ENCODE measurements at places on chromosomes 5 and 9.

- DNase-seq: no peak
Observed at GRCh38 chr9:93601666-93602065, 25.3 kb downstream of the PHF2 start.

DNA sequence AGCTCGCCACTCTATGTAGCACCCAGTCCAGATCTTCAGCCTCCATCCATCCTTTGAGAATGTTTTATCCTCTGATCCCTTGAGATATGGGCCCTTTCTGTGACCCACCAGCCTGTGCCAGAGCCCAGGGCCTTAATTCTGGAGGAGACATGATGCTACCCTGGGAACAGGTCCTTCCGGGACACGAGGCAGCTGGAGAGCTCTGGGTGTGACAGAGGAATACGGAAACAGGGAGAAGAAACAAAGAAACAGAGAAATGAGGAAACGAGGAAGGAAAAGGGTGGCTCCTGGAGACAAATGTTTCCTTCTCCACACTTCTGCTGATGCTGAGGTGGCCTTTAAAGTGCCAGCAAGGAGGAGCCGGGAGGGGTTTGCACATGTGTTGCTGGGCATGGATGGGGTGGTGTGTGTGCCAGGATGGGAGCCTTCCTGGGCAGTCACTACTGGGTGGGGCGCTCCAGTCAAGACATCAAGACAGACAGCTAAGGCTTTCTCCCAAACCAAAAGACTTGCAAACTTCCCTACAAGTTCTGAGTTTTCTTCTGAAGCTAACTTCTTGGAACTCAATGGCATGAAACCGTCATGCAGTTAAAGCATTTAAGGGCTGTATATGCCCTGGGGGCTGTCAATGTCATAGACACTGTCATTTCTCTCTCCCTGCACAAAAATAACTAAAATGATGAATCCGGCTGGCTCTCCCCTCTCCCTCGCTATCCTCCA lies 22.8 kb upstream of the MARCHF6 start:
- no peak for DNase-seq

DNA sequence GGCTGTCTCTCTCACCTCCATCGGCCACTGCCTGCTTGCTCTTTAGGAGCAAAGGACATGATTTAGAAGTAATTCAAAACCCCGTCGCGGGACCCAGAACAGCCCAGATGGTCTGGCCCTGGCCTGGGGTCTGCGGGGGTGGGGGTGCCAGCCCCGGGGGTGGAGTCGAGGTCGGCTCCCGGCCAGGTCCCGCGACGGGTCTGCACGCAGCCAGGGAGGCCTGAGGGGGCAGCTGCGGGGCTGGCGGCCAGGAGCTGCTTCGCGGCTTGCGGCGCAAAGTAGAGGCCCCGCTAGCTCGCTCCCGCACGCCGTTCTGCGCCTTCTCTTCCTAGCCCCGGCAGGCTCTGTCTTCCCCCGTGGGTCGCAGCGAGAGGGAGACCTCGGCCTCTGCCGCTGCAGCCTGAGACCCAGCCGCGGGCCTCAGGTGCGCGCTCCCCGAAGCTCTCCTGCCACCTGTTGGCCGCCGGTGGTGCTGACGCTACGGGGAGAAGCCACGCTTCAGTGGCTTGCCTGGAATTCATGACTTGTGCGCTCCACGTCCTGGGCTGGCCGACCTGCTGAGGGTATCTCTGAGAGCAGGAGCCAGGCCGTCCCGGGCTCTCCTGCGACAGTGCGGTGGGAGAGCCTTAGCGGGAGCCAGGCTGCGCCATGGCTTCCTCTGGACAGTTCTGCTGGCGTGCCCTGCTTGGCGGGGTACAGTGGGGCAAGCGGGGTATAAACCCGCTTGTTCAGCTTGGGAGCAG lies 157.2 kb upstream of the PITX1 start:
- DNase-seq: peak; percentile 84

- no peak for DNase-seq
Observed at GRCh38 chr9:115694014-115694413, 459.6 kb upstream of the PAPPA start.

- DNase-seq: peak; percentile 26
Observed at GRCh38 chr5:134223406-134224248, 2.2 kb downstream of the PPP2CA start.

DNA sequence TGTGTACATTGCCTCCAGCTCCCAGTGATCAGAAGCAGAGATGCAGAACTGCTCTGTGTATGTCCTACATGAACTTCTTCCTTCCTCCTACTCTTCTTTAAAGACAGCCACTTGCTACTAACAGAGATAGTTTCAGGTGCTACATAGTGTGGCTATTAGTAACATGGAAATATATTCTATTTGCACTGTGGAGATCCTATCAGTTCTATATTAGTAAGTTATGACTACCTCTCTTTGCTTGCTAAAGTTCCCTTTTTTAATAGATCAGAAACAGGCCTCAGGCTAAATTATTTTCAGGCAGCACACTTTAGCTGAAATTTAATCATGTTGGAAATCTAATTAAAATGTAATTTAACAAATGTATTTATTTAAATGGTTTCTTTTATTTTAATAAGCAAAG lies 64.4 kb upstream of the TNFSF8 start:
- DNase-seq: no peak

DNA sequence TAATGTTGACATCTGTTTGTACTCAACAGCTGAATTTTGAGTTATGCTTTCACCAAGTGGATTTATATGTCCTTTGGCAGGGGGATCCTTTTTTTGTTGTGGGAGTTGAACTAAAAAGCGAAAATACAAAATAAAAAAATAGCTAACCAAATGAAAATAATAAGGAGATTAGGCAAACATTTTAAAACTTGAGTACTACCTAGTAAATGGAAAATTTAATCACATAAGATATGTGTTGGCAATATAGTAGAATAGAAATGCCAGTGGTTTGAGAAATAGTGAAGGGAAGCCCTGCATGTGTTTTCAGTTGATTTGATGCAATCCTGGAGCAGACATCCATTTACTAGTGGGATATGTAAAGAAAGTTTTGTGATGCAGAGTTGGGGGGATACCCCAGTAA lies 98.0 kb downstream of the RASGRF2 start:
- no peak for DNase-seq

DNA sequence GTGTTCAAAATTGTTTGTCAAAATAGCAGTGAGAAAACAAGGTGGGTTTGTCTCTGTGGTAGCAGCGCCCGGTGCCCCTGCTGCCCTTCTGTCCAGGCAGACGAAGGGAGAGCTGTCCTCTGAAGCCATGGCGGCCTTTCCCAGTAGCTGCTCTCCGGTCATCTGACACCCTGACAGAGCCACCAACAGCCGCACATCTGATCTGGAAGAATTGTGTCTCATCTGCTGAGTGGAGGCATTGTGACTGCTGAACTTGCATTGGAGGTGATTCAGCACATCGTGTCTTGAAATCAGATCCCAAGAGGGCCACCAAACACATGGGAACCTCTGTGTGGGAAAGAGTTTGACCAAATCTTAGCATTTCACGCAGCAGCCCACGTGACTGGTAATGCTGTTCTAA lies 337.6 kb upstream of the IRX1 start:
- DNase-seq: no peak

GRCh38 chr5:2196989-2197619 lies 314.4 kb upstream of the IRX4 start:
- DNase-seq: no peak

GRCh38 chr9:79242489-79242888 lies 329.3 kb upstream of the TLE4 start:
- DNase-seq: no peak

GRCh38 chr5:55758714-55759113 lies 20.9 kb downstream of the DDX4 start:
- DNase-seq: no peak

DNA sequence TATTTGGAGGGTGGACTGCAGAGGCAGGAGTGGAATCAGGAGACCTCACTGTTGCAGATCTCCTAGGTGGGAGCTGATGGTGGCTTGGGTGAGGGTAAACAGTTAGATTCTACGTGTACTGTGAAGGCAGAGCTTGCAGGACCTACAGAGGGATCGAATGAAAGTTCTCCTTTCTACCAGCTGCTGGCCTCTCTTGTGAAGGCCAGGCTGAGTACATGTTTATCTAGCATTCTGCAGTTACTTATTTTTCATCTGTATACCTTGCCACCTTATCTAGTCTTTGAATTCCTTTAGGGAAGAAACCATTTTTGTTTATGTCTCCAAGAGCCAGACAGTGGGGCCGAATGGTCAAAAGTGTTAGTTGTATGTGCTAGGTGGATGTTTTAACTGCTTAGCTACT lies 57.6 kb downstream of the PTTG1 start:
- no peak for DNase-seq

DNA sequence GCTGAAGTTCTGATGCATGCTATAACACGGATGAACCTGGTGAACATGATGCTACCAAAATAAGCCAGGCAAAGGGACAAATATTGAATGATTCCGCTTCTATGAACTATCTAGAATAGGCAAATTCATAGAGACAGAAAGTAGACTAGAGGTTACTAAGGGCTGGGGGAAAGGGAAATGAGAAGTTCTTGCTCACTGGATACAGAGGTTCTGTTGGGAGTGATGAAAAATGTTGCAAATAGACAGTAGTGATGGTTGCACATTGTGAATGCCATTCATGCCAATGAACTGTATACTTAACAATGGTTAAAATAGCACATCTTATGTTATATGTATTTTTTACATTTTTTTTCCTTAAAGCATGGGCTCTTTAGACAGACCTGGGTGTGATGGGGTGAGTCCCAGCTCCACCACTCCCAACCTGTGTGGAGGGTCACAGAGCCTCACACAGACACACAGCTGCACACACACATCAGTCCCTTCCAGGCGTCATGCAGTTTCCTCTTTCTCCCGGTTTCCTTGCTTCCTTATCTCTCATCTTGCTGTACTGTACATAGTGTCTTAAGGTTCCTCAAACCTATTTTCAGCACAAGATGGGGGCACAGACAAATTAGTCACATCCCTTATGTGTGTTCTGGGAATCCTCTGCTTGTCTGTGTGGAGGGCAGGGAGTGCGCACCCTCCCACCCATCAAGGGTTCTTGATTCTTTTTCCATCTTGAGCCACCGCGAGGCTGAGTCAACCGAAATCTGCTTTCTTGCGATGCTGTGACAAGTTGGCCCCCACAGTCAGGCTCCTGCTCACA lies 192.9 kb downstream of the CRB2 start:
- no peak for DNase-seq

DNA sequence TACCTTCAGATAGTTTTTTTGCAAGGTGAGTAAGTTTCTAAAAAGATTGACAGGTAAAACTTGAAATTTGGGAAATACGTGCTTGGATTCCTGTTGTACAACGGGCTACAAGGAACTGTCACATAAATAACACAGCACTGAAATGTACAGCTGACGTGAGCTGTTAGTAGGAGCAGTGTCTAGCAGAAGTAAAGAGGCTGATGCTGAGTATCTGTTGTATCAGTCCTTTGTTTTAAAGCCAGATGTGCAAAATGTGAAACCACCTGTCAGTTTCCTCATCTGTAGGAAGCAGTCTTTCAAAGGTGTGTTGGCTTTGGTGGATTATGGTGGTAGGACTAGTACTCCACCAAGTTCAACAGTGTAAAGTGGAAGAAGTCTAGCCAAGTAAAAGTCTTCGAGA lies 122.3 kb downstream of the EFNA5 start:
- DNase-seq: no peak

DNA sequence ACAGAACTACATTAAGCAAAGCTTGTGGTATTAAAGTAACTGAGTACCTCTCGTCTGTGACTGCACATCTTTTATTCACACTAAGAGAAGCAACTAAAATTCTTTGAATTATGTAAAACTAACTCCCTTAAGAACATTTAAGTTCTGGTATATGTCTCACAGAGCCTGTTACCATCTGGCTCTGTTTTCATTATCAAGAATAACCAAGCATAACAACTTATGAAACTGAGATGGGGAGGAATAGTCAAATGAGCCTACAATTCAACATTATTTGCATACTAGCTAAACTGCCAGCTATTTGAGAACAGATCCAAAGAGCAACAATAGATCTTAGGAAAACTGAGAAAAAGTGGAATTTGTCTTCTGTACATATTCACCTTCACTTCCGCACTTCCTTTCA lies 25.3 kb upstream of the ISOC1 start:
- no peak for DNase-seq
